ENCODE measurements at places on chromosomes 3 and 15.
A peak's percentile ranks its signal among the peaks of the same experiment; 100 is the strongest.

- DNase-seq = no peak
Observed at GRCh38 chr3:125024817-125025216, 31.0 kb downstream of the HEG1 start.

- no peak for DNase-seq
Observed at GRCh38 chr15:78956937-78957336, 12.1 kb upstream of the CTSH start.

DNA sequence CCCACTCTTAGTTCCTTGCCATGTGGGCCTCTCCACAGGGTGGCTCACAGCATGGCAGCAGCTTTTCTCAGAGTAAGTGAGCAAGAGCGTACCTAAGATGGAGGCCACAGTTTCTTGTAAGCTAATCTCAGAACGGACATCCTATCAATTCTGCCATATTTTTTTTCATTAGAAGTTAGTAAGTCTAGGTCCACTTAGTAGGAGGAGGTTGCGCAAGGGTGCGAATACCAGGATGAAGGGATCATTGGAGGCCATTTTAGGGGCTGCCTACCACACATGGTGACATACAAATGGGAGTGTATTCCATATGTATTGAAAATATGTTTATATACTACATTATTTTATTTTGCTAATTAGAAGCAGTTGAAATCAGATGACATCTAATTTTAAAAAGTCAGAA is 31.5 kb downstream of the NR1D2 start:
- no peak for DNase-seq

GRCh38 chr15:44706946-44707636 is 4.0 kb downstream of the PATL2 start:
- DNase-seq = no peak

DNA sequence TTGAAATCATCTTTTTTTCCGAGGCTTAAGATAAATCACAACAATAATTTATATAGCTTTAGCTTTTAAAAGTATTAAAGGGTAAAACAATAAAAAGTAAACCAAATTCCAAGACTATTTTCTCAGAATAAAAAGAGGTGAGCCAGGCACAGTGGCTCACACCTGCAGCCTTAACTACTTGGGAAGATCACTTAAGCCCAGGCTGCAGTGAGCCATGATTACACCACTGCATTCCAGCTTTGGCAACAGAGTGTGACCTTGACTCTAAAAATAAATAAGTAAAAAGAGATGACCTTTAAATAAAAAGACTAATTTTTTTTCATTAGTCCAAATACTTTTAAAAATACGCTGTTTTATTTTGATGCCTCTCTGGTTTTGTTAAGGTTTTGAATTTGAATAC is 54.4 kb downstream of the C3orf80 start:
- no peak for DNase-seq

- DNase-seq = no peak
Observed at GRCh38 chr15:90213122-90213817, 12.1 kb downstream of the SEMA4B start.

GRCh38 chr3:72604328-72604727 is 243.9 kb downstream of the SHQ1 start:
- no peak for DNase-seq

GRCh38 chr3:68135067-68135466 is 480.7 kb upstream of the SUCLG2 start:
- no peak for DNase-seq

GRCh38 chr3:134002306-134002705 is 27.4 kb downstream of the SLCO2A1 start:
- DNase-seq = no peak

- no peak for DNase-seq
Observed at GRCh38 chr3:16520241-16520969, 6.9 kb upstream of the RFTN1 start.

- DNase-seq = no peak
Observed at GRCh38 chr3:63492464-63492863, 160.0 kb upstream of the SNTN start.

DNA sequence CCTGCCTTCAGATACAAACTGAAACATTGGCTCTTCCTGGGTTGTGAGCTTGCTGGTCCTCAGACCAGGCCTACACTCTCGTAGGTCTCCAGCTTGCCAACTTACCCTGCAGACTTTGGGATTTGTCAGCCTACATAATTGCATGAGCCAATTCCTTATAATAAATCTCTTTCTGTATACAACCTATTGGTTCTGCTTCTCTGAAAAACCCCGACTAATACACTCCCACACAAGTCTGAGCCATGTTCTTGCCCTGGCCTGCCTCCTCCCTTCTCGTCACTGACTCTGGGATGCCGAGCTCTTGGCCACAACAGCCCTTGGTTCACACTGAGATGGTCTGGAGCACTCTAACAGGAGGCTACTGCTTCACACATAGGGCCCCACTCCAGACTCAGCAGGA is 9.5 kb downstream of the CYP19A1 start:
- no peak for DNase-seq

DNA sequence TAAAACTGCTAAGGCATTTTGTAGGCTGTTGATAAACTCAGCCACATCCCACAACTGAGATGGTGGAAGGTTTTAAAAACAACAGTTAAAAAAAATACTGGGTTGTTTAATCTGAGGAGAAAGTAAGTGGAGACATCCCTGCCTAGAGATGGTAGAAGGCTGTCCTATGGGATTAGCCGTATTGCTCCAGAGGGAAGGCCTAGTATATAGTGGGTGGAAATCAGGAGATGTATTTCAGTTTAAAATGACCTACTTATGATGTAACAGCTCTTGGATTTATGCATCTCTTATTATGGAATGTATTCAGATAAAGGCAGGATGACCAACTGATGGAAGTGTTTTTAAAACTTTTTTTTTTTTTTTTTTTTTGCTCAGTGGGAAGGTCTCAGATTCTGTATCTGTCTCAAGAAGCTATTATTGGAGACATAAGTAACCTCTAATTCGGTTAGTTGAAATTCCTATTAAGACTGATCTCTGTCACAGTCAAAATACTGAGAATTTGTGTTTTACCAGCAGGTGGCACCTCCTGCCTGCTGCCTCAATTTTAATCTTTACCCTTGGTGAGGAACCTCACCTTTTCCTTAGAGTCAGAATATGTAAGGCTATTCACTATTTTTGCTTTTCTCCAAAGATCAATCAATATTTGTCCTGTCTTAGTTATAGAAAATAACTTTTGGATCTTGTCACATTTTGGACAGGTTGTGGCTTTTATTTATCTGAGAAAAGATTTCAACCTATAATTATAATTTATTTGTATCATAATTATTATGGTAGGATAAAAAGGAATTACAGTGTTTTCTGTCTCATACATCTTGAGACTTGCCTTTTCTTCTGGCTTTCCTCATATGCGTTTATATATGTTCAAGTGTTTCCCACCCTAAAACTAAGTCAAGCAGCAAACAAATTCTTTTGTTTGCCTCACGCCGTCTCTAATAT is 63.0 kb downstream of the VPS8 start:
- peak; percentile 2 for DNase-seq

DNA sequence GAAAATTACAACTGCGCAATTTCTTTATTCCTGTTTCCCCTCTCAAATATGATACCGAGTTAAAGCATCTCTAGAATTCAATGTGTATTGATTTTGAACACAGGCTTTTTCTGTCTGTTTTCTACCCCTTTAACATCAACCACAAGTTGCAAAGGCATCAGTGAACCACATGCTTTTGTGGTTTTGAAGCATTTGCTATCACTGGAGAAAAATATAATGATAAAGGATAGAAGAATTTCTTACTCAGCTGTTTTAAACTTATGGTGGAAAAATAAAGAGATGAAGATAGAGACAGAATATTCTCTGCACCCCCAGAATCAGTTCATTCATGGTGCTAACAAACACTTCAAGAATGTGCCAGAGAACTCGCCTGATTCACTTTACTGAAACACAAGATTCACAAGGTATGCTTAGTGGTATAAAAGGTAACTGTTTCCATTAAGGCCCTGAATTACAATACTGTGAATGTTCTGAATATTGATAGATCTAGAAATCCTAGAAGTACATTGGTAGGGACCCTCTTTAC is 9.5 kb upstream of the DPPA4 start:
- DNase-seq = no peak

GRCh38 chr3:77825001-77825827 is 785.3 kb downstream of the ROBO2 start:
- DNase-seq = no peak

GRCh38 chr3:46395766-46396530 is 10.9 kb downstream of the CCR5AS start:
- DNase-seq = no peak

- DNase-seq = no peak
Observed at GRCh38 chr3:153783741-153784480, 337.3 kb upstream of the ARHGEF26 start.

GRCh38 chr3:3998140-3998922 is 199.1 kb downstream of the LRRN1 start:
- no peak for DNase-seq

DNA sequence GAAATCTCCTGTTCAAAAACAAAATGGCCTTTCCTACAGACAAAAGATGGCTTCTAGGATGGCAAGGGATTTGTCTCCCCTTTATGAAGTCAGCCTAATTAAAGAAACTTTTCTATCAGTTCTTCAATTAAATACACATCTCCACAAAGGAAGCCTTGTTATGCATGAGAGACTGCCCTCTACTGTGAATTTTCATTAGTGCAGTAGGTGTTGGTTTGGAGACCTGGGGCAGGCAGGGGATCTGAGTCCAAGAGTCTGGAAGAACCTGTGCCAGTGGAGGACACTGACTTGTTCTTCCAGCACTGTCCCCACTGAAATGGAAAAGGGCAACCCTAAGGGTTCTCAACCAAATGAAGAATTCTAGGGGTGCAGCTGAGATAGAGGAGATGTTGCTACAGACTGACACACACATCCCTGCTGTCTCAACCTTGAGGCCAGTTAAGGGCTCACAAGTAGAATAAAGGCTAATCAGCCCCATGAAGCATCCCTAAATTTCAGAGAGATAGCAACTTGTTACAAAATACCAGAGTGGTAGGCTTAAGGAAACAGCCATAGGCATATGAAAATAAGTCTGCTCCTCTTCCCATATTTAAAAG is 174.0 kb upstream of the PRICKLE2 start:
- peak; percentile 3 for DNase-seq

DNA sequence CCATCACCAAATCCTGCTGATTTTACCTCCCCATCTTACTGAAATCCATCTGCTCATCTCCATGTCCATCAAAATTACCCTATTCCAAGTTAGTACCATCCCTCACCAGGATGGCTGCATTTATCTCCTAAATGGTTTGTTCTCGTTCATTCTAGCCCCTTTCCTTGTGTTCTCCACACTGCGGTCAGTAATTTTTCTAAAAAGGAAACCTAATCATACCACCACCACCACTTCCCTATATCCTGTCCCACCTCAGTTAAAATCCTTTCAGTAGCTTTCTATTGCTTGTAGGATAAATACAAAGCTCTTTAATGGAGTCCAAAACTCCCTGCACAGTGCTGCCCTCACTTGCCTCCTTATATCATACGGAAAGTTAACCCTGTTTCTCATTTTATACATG is 51.1 kb downstream of the UACA start:
- DNase-seq = no peak

- no peak for DNase-seq
Observed at GRCh38 chr15:66698318-66698961, 3.6 kb upstream of the SMAD6 start.

DNA sequence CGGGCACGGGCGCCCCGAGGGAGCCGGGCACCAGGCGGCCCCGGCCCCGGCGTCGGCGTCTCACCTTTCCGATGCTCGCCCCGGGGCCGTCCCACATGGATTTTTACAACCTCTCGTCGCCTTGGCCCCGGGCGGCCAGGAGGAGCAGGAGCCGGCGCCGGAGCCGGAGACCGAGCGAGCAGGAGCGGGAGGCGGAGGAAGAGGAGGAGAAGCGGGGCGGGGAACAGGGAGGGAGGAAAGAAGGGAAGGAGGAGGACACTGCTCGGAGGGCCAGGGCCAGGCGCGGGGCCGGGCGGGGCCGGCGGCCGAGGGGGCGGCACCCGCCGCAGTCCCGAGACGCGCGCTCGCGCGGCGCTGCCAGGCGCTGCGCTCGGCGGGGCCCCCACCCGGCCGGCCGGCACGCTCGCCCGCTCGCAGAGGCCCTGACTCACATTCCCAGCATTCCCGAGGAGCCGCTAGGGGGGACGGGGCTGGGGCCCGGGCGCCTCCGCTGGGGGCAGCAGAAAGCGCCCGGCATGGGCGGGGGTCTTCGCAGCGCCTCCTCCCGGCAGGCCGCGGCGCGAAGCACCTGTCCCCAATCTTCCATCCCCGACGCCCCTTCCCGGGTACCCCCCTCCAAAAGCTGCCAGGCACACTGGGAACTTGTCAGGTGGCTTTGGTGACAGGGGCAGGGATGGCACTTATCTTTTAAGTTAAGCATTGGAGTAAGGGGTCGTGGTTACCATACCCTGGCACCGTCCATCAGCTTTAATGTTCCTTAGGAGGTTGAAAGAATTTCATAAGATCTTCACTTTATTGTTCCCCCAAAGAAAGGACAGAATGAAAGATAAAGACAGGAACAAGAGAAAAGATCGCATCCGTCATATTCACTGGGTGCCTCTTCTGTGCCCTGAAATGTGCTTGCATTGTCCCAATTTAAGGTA is at the start of gene ERC2:
Gene ERC2 (minus strand): TSS at position 284 of the 923 bp plus-strand sequence.
- DNase-seq = no peak

DNA sequence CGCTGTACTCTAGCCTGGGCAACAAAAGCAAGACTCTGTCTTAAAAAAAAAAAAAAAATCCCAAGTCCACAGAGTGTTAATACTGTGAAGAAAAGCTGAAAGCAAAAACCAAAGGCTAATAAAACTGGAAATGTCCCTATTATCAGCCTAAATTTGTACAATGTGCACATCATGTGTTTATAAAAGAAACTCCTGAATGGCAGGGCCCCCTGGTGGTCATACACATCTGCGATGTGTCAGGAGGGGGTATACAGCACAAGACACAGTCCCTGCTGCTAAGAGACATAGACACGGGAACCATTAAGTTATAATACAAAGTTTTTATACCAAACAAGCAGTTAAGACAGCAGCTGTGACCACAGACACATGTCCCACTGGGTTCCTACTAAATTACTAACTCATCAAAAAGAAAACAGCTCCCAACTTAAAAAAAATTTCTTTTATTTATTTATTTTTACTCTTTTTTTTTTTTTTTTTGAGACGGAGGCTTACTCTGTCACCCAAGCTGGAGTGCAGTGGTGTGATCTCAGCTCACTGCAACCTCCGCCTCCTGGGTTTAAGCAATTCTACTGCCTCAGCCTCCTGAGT is 31.0 kb downstream of the IDH2 start:
- peak; percentile 44 for DNase-seq

- DNase-seq = no peak
Observed at GRCh38 chr15:63587527-63587926, 9.7 kb upstream of the FBXL22 start.
